Glomerular endothelial cell (primary cell): ENCODE measurements at places on chromosomes 12 and 14. TPM values are rescaled to one million over a fixed set of nuclear protein-coding genes. Genes with fewer than 3 reads are reported as not detected.

The TMEM229B gene
- 1.6 and 2.9 TPM in 2 replicates for total RNA-seq

The TBX3 gene
- 6.8 and 6.9 TPM in 2 replicates for total RNA-seq

The KRT85 gene
- total RNA-seq, result not detected in 2 replicates

The MYO1A gene
- total RNA-seq, result not detected in 2 replicates

The LPAR5 gene
- 0.58 TPM in 1 of 2 replicates, not detected in the other for total RNA-seq

The PIWIL1 gene
- 0.10 TPM in 1 of 2 replicates, not detected in the other for total RNA-seq

The OR6C6 gene
- not detected in 2 replicates for total RNA-seq

The NGB gene
- not detected in 2 replicates for total RNA-seq

The AQP6 gene
- not detected in 2 replicates for total RNA-seq

The BAG5 gene
- total RNA-seq, result 23.8 and 27.4 TPM in 2 replicates

The GLIPR1L1 gene
- total RNA-seq, result not detected in 2 replicates

DNA sequence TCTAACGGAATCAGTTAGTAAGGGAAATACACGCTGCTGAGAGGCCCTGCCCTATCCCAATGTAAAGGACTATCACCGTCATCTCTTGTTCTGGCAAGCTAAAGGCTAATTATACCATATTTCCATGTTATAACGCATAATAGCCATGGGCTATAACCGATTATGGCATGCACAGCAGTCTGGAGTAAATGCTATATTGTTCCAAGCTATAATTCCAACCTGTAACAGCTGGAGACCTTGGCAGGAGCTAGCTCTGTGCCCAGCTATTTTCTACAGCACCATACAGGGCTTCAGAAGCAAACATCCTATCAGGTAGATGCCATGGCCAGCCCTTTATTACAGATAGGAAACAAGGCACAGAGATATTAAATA is 26.3 kb downstream of the SYNE3 start:
- DNase-seq, result no peak

DNA sequence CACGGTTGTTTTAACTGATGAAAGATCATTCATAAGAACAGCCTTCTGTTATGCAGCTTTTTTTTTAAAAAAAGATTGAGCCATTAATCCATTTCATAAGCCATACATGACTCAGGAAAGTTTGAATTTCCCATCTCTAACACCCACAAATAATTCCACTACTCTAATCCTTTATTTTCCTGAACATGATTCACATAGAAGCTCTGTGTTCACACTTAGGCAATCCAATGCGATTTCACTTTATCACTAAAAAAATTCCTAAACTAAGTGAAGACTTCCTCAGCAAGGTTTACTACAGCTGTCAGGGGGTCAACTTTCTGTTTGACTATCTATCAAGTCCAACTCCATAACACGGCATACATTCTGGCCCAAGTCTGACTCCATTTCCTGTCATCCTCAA is 25.9 kb downstream of the PKP2 start:
- DNase-seq, result no peak

GRCh38 chr12:82954572-82954971 is 267.9 kb downstream of the TMTC2 start:
- no peak for DNase-seq

DNA sequence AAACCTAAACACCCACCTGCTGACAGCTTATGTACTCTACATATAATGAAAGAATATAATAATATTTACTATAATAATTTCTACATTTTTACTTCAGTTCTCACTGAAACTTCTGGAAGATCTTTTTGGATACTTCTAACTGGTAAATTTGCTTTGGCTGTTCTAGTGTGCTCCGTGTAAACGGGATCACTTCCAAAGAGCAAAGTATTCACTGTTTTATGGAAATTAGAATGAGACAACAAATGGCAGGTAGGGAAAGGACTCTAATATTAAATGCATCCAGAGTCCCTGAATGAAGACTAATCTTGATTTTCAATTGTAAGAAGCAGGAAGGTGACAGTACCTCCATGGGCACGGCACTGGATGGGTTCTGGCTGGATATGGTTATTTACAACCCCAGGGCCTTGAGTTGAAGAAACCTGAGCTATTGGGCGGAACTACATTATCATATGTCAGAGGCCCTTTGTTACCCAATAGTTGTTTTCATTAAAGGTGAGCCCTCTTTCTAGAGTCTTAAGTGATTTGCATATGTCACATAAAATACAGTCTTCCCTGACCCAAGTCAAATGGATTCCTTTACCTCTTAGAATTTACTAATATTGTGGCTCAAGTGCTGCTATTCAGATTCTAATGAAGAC is 10.7 kb downstream of the ERP29 start:
- DNase-seq, result no peak

GRCh38 chr14:83734431-83734830 is 1795.5 kb upstream of the FLRT2 start:
- DNase-seq, result no peak

GRCh38 chr12:45200491-45201043 is 15.3 kb upstream of the ANO6 start:
- no peak for DNase-seq

DNA sequence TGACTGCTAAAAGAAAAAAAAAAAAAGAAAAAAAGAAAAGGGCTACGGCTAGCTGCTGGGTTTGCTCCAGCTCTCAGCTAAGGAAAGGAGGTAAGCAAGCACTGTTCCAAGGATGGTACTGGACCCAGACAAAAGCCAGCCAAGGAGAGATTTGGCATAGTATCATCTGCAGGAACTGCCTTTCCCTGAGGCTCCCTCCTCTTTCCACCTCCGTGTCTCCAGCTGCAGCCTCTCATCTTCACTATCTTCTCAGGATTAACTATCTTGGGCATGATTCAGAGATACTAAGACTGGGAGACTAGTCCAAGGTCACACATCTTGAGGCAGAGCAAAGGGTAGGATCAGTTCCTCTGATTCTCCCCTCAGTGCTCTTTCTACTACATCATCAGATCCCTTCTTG is 6.0 kb downstream of the KITLG start:
- no peak for DNase-seq

- DNase-seq, result no peak
Observed at GRCh38 chr14:51081209-51081608, 13.7 kb downstream of the TRIM9 start.

- no peak for DNase-seq
Observed at GRCh38 chr12:26846416-26846815, 13.4 kb upstream of the ITPR2 start.

- DNase-seq, result no peak
Observed at GRCh38 chr12:66210840-66211239, 21.8 kb downstream of the IRAK3 start.

DNA sequence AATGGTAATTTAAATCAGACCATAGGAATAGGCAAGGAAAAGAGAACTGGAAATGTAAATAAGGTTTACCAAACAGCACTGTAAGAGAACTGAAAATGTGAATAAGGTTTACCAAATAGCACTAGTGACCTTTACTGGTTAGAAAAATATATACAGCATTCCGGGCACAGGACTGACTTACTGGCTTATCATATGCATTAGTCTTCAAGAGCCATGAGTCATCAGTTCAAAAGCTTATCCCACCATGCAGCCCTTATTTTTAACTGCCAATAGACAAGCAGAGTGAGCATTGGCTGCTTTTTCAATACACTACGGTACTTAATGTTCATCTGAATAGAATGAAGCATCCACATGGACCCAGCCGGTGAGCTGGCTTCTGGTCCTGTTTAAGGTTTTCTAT is 13.0 kb upstream of the NELL2 start:
- DNase-seq, result no peak

DNA sequence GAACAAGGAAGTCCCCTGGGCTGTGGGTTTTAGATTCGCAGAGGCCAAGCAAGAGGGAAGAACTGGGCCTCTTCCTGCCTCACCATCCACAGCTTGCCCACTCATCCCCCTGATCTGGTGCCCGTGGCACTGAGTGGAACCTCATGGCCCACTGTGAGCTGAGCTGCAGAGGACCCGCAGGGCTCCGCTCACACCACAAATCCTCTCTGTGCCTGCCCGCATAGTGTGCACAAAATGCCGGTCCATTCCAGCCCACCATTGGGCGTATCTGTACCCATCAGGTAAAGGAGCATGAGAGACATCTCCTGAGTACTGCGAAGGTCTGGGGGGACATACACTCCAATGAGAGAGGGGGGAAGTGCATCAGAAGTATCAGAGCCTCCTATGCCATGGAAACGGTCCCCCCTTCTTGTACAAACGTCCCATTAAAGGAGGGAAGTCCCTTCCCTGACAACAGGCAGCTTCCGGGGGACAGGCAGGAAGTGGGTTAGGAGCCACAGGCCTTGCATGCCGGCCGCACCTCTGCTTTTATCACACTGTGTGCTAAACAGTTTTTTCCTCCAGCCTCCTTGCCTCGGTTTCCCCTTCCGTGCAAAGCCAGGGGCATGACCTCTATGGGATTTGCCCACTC is 309.4 kb upstream of the DIO3 start:
- no peak for DNase-seq

- DNase-seq, result no peak
Observed at GRCh38 chr14:97581016-97581415, 783.8 kb downstream of the VRK1 start.

DNA sequence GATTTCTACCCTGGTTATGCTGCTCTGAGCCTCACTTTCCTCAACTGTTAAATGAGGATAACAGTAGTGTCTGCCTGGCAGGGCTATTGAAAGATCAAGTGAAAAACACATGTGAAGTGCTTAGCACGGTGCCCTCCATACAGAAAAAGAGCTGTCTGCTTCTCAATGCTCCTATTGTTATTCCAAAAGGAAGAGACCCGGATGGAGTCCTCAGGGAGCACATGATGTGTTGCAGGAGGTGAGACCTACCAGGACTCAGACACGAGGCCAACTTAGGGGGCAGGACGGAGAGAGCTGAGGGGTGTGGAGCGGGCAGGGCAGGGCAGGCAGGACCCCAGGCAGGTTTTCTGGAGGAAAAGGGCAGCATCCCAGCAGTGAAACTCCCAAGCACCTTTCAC is 8.9 kb downstream of the FAIM2 start:
- DNase-seq, result no peak

GRCh38 chr12:98228683-98229539 is 286.5 kb upstream of the TMPO start:
- DNase-seq, result no peak

- no peak for DNase-seq
Observed at GRCh38 chr12:116662612-116663144, 75.2 kb downstream of the SPRING1 start.

- no peak for DNase-seq
Observed at GRCh38 chr12:27747111-27747820, 32.8 kb upstream of the KLHL42 start.

DNA sequence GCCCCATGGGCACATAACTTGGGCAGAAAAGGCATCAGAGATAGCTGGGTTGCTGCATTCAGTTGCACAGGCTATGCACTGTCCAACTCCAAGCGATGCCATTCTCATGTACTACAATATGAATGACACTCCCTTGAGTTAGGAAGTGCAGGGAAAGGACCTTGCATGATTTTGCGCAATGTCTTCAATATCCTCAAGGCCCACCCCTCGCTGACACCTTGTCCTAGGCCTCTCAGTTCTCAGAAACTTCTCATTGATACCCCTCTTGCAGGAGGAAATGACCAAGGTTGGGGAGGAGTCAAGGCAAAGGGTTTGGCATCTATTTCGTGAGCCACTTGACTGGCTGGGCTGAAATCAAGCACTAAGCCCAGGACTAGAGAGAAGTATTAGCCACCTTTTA is 70.4 kb downstream of the ARL6IP4 start:
- no peak for DNase-seq

DNA sequence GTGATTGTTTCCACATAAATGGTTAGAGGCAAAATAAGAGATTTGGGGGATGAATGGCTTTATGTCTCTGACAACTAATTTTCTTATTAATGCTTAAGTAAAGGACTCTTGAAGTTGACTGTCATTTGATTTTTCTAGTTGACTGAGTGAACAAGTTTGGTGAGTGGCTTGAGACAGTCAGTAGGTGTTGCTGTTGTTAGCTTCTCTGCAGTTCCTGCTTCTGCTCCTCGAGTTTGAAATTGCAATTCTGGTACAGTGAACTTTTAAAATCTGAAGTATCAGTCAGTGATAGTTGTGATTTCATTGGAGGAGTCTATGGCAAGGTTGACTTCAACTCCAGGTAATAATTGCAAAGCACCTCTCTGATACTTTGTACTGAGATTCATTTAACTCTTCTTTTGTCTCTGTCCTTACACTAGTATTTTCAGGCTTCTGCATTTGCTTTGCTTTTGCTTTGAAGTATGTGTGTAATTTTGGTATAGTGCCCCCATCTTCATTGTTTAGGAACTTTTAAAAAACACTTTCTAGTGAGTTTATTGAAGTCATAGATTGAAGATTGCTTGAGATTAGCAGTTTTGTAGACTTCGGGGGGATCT is 415.5 kb downstream of the PCNX1 start:
- no peak for DNase-seq

DNA sequence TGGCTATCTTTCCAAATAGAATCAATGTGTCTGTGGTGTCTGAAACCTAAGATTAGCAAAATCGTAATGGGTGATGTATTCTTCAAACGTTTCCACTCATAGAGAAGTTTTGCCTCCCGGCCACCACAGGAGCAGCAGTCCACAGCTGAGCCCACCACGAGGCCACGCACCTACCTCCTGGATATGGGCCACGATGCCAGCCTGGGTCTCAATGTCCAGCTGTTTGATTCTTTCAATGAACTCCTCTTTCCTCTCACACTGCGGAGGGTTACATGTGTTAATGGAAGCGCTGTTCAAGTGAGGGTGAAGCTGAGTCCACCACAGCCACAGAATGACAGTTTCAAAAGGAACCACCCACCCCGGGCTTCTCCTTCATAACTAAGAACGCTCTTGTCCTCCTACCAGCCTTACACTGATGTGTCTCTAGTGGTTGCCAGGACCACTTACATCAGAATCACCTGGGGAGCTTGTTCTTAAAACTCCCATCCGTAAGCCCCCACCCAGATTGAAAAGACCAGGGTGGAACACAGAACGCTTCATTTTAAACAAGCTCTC is 75.3 kb downstream of the CCDC88C start:
- no peak for DNase-seq

DNA sequence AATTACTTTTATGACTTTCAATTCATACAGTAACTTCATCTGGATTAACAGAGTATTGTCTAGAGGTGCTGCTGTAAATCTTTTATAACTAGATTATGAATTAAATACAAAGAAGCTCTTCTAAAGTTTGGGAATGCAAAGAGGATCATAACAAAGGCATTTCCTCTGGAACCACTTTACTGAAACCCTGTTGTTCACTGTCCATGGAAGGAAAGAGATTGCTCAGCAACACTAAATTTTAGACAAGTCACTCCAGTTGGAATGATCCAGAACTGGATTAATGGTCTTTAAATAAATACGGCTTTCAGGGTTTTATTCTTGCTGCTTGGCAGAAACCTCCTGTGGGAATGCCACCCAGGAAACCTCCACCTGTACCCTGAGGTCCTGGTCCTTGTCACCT is 250.6 kb downstream of the KSR2 start:
- DNase-seq, result peak; percentile 0

DNA sequence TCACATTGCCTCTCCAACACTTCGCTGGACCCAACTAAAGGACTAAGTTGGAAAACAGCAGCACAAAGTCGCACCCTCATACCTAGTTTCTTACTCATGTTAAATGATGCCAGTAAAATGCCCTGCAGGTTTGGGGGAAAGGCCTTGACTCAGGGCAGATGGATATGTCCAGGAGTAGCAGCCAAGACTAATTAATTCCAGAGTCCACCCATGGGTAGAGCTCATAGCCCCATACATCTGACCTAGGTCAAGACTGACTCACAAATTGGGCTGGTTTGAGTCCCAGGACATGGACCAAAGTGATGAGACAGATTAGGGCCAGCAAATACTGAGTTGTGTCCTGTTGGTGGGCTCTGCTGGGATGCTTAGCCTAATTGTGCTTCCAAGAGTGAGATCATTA is 224.0 kb upstream of the BTG1 start:
- no peak for DNase-seq

GRCh38 chr12:26941215-26941594 is 2.9 kb downstream of the FGFR1OP2 start:
- DNase-seq, result no peak
